ENCODE measurements at places on chromosomes 7 and 10. TPM values are rescaled to one million over a fixed set of nuclear protein-coding genes. Genes with fewer than 3 reads are reported as not detected.

Gene ASB15
- not detected for total RNA-seq

Gene IFIT1B
- not detected for total RNA-seq

Gene DRGX
- total RNA-seq, result not detected

Gene SKAP2
- total RNA-seq, result 5.4 TPM

Gene ZNF282
- 23.0 TPM for total RNA-seq

Gene SLC13A1
- total RNA-seq, result not detected

Gene AGAP3
- 89.7 TPM for total RNA-seq

Gene STEAP4
- under 0.01 TPM for total RNA-seq

Gene VAX1
- not detected for total RNA-seq

Gene PILRA
- total RNA-seq, result not detected

Gene CALML3
- total RNA-seq, result not detected

Gene LRRN3
- total RNA-seq, result 3.7 TPM

Gene LSM8
- total RNA-seq, result 23.4 TPM

Gene NMT2
- 25.6 TPM for total RNA-seq

Gene TSPAN14
- total RNA-seq, result 91.0 TPM

Gene BEND7
- total RNA-seq, result 1.0 TPM
